Frontal cortex (tissue), 4 donors: ENCODE measurements at places on chromosomes 5 and 9. TPM values are rescaled to one million over a fixed set of nuclear protein-coding genes. Genes with fewer than 3 reads are reported as not detected.

DNA sequence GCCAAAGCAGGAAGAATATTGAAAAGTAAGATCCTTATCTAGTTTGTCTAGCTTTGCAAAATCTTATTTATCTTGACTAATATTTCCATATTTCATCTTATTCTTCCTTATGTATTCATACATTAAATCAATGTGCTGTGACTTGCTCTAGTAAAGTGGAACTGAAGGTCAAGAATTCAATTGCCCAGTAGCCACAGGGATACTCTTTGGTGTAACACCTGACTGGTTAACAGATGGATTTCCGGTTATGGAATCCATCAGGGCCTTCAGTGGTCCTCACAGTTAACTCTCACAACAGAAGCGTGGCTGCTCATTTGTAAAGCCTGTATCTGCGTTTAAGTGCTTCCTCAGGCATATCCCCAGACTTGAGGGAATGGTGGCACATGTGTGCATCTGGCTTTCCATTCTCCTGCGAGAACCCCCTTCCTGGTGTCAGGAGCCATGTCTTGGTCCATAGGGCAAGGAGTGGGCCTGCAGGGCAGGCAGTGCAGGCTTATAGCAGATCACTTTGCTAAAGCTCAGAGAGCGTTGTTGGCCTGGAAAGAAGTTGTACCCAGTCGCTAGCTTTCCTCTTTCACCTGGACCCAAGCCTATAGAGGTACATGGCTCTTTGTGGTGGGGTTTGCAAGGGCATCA is 99.2 kb downstream of the HSPA4 start:
- DNase-seq = no peak

GRCh38 chr5:84682531-84682930 is 297.9 kb upstream of the EDIL3 start:
- no peak for DNase-seq

GRCh38 chr5:176944268-176944667 is 45.1 kb upstream of the HK3 start:
- DNase-seq = no peak

GRCh38 chr9:20558566-20559016 is 63.7 kb downstream of the MLLT3 start:
- DNase-seq = no peak

Gene CSF2
- not detected for total RNA-seq

Gene ITK
- total RNA-seq = not detected

Gene SLCO6A1
- total RNA-seq = 0.41 TPM

Gene ENTPD2
- total RNA-seq = 0.82 TPM
